ENCODE measurements at places on chromosomes 16 and 17.

- no peak for DNase-seq
Measured at GRCh38 chr16:29024278-29024677, 39.4 kb downstream of the LAT start.

- DNase-seq = no peak
Measured at GRCh38 chr17:56690441-56691291, 97.2 kb downstream of the NOG start.

DNA sequence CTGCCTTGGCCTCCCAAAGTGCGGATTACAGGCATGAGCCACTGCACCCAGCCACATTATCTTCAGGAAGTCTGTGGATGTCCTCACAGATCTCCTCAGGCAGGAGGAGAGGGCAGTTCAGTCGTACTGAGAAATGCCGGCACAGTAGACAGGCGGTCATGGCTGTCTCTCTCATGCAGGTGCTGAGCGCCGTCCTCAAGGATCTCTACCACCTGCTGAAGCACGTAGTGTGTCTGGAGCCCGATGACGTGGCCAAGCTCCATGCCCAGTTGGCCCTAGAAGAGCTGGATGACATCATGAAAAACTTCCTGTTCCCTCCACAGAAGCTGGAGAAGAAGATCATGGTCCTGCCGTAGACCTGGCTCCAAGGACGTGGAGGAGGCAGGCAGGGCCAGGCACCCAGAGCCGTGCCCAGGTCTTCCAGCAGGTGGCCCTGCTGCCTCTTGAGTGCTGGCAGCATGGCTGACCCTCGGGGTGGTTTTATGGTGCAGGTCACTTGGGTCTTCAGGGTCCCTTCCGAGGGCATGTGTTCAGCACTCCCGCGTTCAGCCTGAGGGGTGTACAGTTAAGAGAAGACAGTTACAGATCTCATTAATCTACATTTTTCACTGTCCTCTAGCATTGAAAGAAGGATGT is 22.0 kb upstream of the HAS3 start:
- DNase-seq = no peak

- no peak for DNase-seq
Measured at GRCh38 chr16:28140788-28141618, 70.8 kb downstream of the XPO6 start.

- no peak for DNase-seq
Measured at GRCh38 chr17:7380321-7380720, 568 bp upstream of the TNK1 start.

- peak; percentile 46 for DNase-seq
Measured at GRCh38 chr17:62657690-62658089, 30.2 kb downstream of the MRC2 start.

- no peak for DNase-seq
Measured at GRCh38 chr16:27406511-27407128, 4.6 kb downstream of the IL21R start.

DNA sequence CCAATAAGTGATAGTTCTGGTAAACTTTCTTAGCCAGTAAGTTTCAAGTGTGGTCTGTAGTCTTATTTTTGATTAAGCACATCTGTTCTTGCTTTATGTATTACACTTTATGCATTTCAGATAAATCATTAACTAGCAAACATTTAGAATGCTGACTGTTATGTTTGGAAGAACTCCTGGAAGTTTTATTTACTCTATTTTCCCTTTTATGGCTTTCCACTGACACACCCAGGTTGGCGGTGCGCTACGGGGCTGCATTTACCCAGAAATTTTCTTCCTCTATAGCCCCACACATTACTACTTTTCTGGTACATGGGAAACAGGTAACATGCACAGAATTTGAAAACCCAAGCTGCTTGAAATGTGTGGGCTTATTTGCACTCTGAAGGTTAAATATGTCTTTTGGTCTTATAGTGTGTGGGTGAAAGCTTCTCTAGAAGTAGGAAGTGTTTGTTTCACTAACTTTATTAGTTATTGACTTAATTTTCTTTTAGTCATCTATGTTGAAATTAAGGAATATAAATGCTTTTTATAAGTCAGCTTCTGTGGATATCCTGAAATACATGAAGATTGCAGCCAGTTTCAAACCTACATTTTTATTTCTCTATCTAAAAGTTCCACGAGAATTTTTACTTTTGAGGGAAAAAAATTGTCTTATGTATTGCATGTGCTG is 203.7 kb downstream of the PHKB start:
- no peak for DNase-seq

GRCh38 chr16:85641776-85642176 is 28.7 kb downstream of the GSE1 start:
- DNase-seq = no peak

DNA sequence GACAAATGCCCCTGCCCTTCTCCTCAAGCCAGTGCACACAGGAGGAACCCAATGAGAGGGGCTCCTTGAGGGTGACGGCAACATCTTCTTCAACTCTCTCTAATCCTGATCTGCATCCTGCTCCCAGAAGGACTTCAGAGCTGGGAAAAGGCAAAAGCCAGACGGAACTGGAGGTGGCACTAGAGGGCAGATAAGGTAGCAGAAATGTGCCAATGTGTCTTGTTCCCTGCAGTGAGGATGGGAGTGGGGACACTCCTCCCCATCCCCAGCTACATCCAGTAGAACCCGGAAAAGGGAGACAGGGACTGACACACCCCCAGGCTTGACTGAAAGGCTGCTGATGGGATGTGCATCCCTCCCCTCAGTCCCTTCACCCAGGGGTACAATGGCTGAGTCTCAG is 28.5 kb downstream of the SRCIN1 start:
- DNase-seq = no peak

GRCh38 chr17:49491192-49491769 is 3.8 kb upstream of the NGFR start:
- no peak for DNase-seq

- no peak for DNase-seq
Measured at GRCh38 chr17:42555122-42555622, 2.4 kb downstream of the HSD17B1 start.

DNA sequence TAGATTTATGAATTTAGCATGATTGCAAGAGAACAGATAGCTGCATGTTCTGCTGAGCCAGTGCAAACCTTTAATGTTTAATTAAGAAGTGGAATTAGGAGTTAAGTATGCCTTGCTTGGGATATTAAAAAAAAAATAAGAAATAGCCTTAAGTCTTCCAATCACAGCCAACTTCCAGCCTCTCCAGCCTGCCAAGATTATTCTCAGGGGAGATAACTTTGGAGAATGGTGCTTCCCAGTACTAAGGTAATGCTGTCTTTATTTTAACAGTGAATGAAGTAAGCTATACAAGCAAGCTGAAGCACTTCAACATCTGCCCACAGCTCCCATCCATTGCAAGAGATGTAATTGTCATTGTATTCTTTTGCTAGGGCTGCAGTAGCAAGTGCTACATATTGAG is 389.5 kb upstream of the ASIC2 start:
- DNase-seq = no peak

GRCh38 chr17:14818469-14818868 is 446.7 kb downstream of the PMP22 start:
- no peak for DNase-seq
